ENCODE measurements at places on chromosomes 16 and 17. TPM values are rescaled to one million over a fixed set of nuclear protein-coding genes. Genes with fewer than 3 reads are reported as not detected.

DNA sequence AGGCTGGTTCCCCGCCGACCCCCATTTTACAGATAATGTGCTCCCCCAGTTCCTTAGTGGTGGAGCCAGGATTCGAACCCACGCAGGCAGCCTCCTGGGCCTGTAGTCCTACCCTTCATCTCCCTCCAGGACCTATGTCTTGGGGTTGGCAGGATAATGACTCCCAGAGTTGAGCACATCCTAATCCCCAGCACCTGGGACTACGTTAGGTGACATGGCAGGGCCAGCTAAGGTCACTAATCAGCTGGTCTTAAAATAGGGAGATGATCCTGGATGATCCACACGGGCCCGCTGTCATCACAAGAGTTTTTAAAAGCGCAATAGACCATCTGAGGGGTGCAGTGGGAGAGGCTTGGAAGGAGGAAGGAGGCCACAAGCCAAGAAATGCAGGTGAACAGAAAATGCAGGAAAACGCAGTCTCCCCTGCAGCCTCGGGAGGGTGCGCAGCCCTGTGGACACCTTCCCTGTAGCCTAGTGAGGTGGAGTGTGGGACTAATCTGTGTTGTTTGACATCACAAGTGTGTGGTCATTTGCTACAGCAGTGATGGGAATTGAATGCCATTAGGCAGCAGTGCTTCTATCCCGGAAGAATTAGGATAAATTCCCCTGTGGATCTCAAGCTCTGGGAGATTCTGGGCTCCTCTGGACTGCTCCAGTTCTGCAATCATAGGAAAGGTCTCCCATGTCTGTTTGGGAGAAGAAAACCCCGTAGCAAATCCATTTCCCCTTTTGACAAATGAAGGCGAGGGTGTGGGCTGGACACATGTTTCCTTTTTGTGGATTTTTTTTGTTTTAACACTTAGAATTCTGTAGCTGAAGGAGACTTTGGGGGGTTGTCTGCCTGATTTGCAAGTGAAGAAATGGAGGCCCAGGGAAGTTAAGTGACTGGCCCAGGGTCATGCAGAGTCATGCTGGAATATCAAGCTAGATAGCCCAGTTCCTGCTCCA, 297.7 kb downstream of the SEC14L1 start:
- H3K4me3 ChIP-seq: peak overlapping the region; percentile 43
- DNase-seq: no peak
- peak overlapping the region; percentile 95 for H3K27ac ChIP-seq
- H3K36me3 ChIP-seq: peaks cover 32% of the 10 kb centered on the region

GRCh38 chr16:11844499-11844898, 6.8 kb downstream of the RSL1D1 start:
- peaks cover 35% of the 10 kb centered on the region for H3K4me1 ChIP-seq
- H3K27me3 ChIP-seq: no peaks in the 10 kb centered on the region
- H3K36me3 ChIP-seq: peaks cover 66% of the 10 kb centered on the region
- DNase-seq: no peak
- no peak overlapping the region for H3K4me3 ChIP-seq
- H3K27ac ChIP-seq: peak overlapping the region; percentile 61

DNA sequence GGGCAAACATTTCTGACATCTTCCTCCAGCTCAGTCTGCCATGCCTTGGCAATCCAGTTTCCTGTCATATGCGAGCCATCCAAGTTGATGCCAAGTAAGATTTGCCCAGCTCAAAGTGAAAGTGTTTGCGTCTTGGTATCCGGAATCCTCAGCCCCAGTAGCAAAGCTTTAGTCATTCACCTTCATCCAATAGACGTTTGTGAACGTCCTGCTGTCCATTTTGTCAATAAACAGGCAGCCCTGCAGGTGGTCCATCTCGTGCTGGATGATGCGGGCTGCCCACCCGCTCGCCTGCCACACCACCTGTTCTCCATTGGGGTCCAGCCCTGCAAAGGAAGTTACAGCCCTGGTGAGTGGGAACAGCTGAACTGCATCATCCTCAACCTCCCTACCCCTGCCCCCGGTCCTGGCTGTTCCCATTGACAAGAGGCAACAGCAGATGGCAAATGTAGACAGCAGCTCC, 1.5 kb downstream of the PDF start:
- peaks cover 54% of the 10 kb centered on the region for H3K36me3 ChIP-seq
- H3K27ac ChIP-seq: peak overlapping the region; percentile 80
- H3K27me3 ChIP-seq: no peaks in the 10 kb centered on the region
- DNase-seq: no peak
- peak overlapping the region; percentile 84 for H3K4me3 ChIP-seq

ABCA9 gene
- not detected for total RNA-seq

- H3K27me3 ChIP-seq: no peaks in the 10 kb centered on the region
- H3K36me3 ChIP-seq: no peaks in the 10 kb centered on the region
- H3K27ac ChIP-seq: no peak overlapping the region
- no peaks in the 10 kb centered on the region for H3K4me1 ChIP-seq
- DNase-seq: no peak
- H3K4me3 ChIP-seq: no peak overlapping the region
Observed at GRCh38 chr16:87216841-87217275, 100.3 kb downstream of the C16orf95 start.

DNA sequence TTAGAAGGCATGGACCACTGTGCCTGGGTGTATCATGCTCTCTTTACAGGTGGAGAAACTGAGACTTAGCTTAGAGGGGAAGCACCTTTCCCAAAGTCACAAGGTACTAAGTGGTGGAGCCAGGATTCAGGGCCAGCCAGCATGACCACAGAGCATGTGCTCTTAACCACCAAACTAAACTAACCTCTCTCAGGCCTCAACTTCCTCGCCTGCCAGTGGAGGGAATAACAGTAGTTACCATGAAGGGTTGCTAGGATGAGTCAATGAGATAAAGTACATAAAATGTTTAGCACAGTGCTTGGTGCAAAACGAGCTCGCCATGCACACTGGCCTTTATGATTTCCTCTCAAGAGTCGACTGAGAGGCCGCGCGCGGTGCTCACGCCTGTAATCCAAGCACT, 6.4 kb upstream of the MYO1C start:
- DNase-seq: no peak
- H3K27ac ChIP-seq: no peak overlapping the region
- H3K27me3 ChIP-seq: no peaks in the 10 kb centered on the region

CHST4 gene
- not detected for total RNA-seq

- peak; percentile 71 for DNase-seq
- H3K4me3 ChIP-seq: no peak overlapping the region
- no peaks in the 10 kb centered on the region for H3K4me1 ChIP-seq
- no peaks in the 10 kb centered on the region for H3K36me3 ChIP-seq
- H3K27me3 ChIP-seq: peaks cover 3% of the 10 kb centered on the region
- no peak overlapping the region for H3K27ac ChIP-seq
Observed at GRCh38 chr16:80466024-80466987, 74.5 kb upstream of the DYNLRB2 start.

RANGRF gene
- 47.8 TPM for total RNA-seq

- no peaks in the 10 kb centered on the region for H3K36me3 ChIP-seq
- H3K4me3 ChIP-seq: peak overlapping the region; percentile 47
- H3K27ac ChIP-seq: peak overlapping the region; percentile 46
- peaks cover 12% of the 10 kb centered on the region for H3K4me1 ChIP-seq
- no peaks in the 10 kb centered on the region for H3K27me3 ChIP-seq
- DNase-seq: peak; percentile 24
Observed at GRCh38 chr16:85335584-85336491, 223.6 kb upstream of the CIBAR2 start.

DNA sequence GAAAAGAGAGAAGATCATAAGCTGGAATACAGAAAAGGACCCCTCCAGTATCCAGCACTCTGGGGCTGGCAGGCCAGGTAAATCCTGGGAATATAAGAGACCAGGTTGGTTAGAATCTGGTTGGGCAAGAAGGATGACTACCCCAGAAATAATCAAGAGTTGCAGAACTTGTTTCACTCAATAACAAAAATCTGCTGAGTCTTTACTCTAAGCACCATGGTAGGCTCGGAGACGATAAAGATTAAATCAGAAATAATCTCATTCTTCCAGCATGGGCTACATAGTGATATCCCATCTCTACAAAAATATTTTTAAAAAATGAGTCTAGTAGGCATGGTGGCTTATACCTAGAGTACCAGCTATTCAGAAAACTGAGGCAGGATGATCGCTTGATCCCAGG, 138.0 kb upstream of the KCNJ16 start:
- H3K4me1 ChIP-seq: no peaks in the 10 kb centered on the region
- no peak for DNase-seq
- no peaks in the 10 kb centered on the region for H3K36me3 ChIP-seq
- no peak overlapping the region for H3K4me3 ChIP-seq
- peaks cover 6% of the 10 kb centered on the region for H3K27me3 ChIP-seq

- H3K4me3 ChIP-seq: no peak overlapping the region
- no peaks in the 10 kb centered on the region for H3K36me3 ChIP-seq
- H3K27ac ChIP-seq: no peak overlapping the region
- no peaks in the 10 kb centered on the region for H3K27me3 ChIP-seq
- H3K4me1 ChIP-seq: no peaks in the 10 kb centered on the region
Observed at GRCh38 chr17:57662644-57663308, 82.3 kb downstream of the CCDC182 start.

- no peak overlapping the region for H3K4me3 ChIP-seq
- no peaks in the 10 kb centered on the region for H3K36me3 ChIP-seq
- no peaks in the 10 kb centered on the region for H3K4me1 ChIP-seq
- no peaks in the 10 kb centered on the region for H3K27me3 ChIP-seq
Observed at GRCh38 chr17:49516180-49516579, 21.1 kb downstream of the NGFR start.

DECR2 gene
- 9.7 TPM for total RNA-seq

GRCh38 chr16:86018487-86018886, 119.5 kb downstream of the IRF8 start:
- peak; percentile 16 for DNase-seq
- no peak overlapping the region for H3K27ac ChIP-seq
- peaks cover 38% of the 10 kb centered on the region for H3K27me3 ChIP-seq
- peaks cover 20% of the 10 kb centered on the region for H3K4me1 ChIP-seq

DNA sequence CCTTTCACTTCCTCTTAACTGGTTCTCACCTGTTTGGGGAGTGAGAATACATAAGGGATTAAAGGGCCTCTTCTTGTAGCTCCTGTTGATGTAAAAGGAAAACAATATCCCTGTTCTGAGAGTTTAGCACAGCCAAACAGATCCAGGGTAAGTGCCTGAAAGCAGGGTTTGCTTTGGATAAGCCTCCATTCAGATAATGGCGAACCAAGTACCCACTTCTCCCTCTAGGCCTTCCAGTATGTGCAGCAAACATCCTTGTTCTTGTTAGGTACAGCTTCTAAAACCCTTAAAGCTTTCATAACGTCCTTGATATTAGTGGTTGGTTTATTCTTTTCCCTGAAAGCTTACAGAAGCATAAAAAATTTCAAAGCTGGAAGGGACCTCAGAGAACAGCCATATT, 130.6 kb upstream of the DNAH9 start:
- no peak overlapping the region for H3K27ac ChIP-seq
- no peak for DNase-seq
- no peaks in the 10 kb centered on the region for H3K27me3 ChIP-seq
- no peak overlapping the region for H3K4me3 ChIP-seq

DNA sequence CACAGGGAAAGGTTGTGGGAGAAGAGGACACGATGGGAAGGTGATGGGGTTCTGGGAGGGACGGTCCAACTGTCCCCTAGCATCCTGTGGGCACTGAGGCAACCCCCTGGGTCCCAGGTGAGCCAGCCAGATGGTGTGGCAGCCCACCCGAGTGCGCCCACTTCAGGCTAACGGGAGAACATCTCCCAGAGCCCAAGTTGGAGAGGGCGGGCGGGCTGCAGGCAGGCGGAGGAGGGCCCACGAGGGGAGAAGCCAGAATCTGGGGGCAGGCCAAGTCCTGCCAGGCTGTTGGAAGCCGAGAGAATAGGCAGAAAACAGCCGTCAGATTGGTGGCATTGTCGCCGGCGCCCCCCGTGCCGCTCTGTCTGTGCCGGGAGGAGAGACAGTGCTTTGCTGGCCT, 13.8 kb upstream of the ABCC3 start:
- H3K4me3 ChIP-seq: no peak overlapping the region
- no peak for DNase-seq
- H3K4me1 ChIP-seq: no peaks in the 10 kb centered on the region
- no peak overlapping the region for H3K27ac ChIP-seq

DPEP2 gene
- 2.9 TPM for total RNA-seq

DNA sequence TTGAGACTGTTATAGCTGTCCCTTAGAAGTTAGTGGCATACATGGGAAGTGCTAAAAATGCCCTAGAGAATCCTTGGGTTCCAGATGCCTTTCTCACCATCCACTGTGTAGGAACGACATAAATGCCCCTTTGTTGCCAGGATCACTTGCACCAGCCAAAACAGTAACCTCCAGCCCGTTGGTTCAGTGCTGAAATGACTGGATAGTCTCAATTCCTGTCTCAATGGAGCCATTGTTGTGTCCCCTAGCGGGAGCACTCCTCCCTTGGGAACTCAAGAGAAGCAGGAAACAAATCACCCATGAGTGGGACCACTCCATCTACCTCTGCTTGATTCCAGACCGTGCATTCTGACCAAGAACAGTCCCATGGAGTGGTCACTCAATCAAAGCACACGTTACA, 23.1 kb downstream of the MPHOSPH6 start:
- DNase-seq: no peak
- H3K27ac ChIP-seq: no peak overlapping the region
- H3K4me1 ChIP-seq: no peaks in the 10 kb centered on the region
- H3K27me3 ChIP-seq: no peaks in the 10 kb centered on the region

GRCh38 chr17:75511610-75512575, 3.4 kb downstream of the CASKIN2 start:
- no peak overlapping the region for H3K4me3 ChIP-seq
- DNase-seq: no peak
- no peaks in the 10 kb centered on the region for H3K27me3 ChIP-seq
- no peaks in the 10 kb centered on the region for H3K36me3 ChIP-seq
- peaks cover 3% of the 10 kb centered on the region for H3K4me1 ChIP-seq

SULT1A1 gene
- 17.4 TPM for total RNA-seq

GRCh38 chr17:47928415-47928814, 13.0 kb upstream of the PNPO start:
- no peak overlapping the region for H3K27ac ChIP-seq
- H3K36me3 ChIP-seq: peaks cover 13% of the 10 kb centered on the region
- no peak overlapping the region for H3K4me3 ChIP-seq
- H3K4me1 ChIP-seq: no peaks in the 10 kb centered on the region
- DNase-seq: no peak

- peak; percentile 78 for DNase-seq
- peaks cover 74% of the 10 kb centered on the region for H3K36me3 ChIP-seq
- H3K27me3 ChIP-seq: peaks cover 6% of the 10 kb centered on the region
- peak overlapping the region; percentile 96 for H3K27ac ChIP-seq
- H3K4me3 ChIP-seq: peak overlapping the region; percentile 81
Observed at GRCh38 chr17:58335061-58335731, 6.6 kb upstream of the TSPOAP1 start.

MT1M gene
- total RNA-seq: not detected

DNA sequence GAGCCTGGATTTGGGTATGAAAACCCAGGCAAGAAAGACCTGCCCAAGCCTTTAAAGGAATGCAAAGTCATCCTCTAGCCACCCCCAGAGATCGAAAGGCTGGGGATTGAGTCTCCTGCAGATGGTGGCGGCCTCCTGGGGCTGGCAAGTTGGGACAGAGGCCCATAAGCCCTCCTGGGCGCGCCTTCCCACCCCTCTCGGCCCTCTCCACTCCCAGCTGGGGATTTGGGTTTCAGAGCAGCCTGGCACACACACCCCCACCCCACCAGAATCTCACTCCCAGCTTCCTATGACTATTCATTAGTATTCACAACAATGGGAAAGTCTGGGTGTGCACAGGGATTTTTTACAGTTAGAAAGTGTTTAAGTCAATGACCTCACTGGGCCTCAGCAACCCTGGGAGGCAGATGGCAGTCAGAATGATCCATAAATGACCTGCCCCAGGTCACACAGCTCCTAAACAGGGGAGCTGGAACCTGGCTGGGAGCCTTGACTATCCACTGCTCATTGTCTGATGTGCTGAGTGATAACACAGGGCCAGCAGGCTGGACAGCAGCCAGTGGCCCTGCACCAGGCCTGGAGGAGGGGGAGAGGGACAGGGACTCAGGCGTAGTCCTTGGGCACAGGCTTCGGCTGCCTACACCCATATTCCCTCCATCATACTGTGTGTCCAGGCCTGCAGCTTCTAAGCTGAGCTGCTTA, 12.1 kb downstream of the NHERF1 start:
- peaks cover 9% of the 10 kb centered on the region for H3K36me3 ChIP-seq
- no peak for DNase-seq
- H3K27me3 ChIP-seq: no peaks in the 10 kb centered on the region
- no peak overlapping the region for H3K4me3 ChIP-seq
